ENCODE measurements at places on chromosomes 16 and 17.

DNA sequence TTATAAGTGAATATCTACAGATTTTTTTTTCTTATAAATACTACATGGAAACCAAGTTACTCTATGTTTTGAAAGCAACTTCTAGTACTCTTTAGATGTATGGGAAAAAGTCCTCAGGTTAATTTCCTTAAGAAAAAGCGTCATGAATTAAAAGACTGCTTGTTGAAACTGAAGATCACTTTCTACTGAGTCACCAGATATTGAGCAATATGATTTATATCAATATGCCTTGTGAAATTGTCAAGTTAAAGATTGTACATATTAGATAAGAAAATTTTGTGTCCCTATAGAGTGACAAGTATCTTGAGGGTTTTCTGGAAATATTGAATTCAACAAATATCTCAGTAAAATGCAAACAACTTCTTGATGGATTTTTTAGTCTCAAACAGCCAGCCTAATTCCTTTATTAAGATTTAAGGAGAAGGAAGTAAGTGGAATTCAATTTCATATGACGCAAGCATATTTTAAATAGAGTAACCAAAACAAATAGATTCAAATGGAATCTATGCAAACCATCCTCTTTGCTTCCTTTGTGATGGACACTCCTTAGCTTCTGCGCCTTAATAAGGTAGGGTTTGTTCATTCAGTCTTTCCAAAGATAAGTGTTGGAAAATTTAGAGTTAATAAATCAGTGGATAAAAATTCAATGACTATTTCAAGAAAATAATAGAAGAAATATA lies 16.6 kb downstream of the KRT12 start:
- peaks cover 34% of the 10 kb centered on the region for H3K27me3 ChIP-seq
- H3K36me3 ChIP-seq, result no peaks in the 10 kb centered on the region
- H3K27ac ChIP-seq, result no peak overlapping the region
- no peak for DNase-seq
- H3K4me3 ChIP-seq, result no peak overlapping the region

DNA sequence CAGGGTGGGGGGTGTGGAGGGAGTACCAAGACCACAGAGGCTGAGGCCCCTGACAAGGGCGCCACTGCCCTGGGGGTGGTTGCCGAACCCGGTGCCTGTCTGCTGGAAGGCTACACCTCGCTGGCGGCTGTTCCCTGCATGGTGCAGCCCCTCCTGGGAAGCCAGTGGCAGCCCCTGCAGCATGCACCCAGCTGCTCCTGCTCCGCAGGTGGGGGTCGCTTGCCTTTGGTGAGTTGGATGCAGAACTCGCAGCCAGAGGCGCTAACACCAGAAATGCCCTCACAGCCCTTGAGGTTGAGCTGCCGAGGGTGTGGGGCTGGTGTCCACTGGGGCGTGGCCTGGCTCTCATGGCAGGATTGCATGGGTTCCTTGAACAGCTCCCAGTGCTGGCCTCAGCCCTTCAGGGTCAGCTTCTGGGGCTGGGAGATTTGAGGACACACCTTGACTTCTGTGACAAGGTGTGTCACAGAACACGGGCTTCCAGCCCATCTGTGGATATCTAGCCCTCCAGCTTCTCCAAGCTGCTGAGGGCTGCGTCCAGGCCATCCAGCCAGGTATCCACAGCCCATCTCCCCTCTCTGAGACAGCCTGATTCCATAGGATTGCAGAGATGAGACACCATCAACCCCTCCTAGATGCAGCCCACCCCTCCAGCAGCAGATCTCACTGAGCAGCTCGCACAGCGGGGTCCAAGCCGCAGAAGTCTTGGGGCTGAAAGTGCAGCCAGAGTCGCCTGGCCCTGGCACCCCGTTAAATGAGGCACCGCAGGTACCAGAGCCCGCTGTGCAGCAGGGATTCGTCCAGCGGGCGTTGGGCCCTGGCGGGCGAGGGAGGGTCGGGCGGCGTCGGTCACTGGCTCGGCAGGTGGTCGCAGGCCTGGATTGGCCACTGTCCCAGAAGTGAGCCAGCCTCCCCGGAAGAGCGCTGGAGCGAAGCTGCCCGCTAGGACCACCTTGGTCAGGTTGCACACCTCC lies 586.3 kb downstream of the KCNJ18 start:
- no peak for DNase-seq
- H3K4me3 ChIP-seq, result no peak overlapping the region
- H3K4me1 ChIP-seq, result no peaks in the 10 kb centered on the region

- H3K27ac ChIP-seq, result no peak overlapping the region
- H3K4me1 ChIP-seq, result no peaks in the 10 kb centered on the region
- no peak for DNase-seq
- H3K4me3 ChIP-seq, result no peak overlapping the region
- H3K36me3 ChIP-seq, result no peaks in the 10 kb centered on the region
Measured at GRCh38 chr17:74054249-74054648, 149.2 kb upstream of the RPL38 start.

DNA sequence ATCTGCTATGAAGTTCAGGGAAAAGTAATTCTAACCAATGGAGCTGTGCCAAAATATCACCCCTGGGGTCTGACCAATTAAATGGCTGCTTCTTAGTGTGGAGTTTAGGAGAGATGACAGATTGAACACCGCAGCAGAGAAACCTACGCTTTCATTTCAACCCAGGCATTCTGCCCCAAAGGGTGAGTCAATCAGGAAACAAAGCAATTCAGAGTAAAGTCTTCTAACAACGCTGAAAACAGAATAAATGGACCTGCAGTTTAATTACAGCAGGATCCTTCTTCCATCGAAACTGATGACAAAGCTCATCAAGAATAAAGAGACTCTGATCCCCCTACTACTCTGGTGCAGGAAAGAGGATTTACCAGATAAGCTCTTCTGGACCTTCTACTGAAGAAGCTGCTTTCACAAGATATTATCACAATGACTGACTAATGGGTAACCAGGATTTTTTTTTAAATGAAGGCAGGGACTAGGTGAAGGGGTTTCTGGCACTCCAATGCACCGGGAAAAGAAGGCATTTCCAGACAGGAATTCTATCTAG lies 16.7 kb downstream of the RFFL start:
- peaks cover 49% of the 10 kb centered on the region for H3K4me1 ChIP-seq
- peak; percentile 78 for DNase-seq
- peak overlapping the region; percentile 83 for H3K27ac ChIP-seq
- H3K27me3 ChIP-seq, result no peaks in the 10 kb centered on the region

GRCh38 chr16:10581507-10581906 lies 1.1 kb upstream of the EMP2 start:
- H3K27me3 ChIP-seq, result peaks cover 42% of the 10 kb centered on the region
- no peak overlapping the region for H3K4me3 ChIP-seq
- H3K36me3 ChIP-seq, result no peaks in the 10 kb centered on the region
- peaks cover 2% of the 10 kb centered on the region for H3K4me1 ChIP-seq

DNA sequence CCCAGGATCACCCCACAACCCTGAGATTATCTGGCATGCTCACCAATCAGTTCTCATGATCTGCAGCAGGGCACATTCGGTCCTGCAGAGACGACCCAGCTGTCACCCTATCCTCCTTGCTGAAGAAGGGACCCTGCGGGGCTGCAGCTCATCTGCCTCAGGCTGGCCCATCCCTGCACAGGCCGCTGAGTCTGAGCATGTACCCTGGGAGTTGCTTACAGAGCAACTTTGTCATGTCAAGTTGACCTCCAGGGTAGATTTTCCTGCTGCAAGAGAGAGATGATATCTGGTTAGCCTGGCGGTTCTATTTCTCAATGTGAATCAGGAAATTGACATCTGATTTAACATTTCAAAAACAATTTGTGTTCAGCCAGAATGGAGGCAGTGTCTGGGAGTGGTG lies 36.0 kb upstream of the ADCY9 start:
- peaks cover 8% of the 10 kb centered on the region for H3K27me3 ChIP-seq
- H3K36me3 ChIP-seq, result no peaks in the 10 kb centered on the region
- no peaks in the 10 kb centered on the region for H3K4me1 ChIP-seq

DNA sequence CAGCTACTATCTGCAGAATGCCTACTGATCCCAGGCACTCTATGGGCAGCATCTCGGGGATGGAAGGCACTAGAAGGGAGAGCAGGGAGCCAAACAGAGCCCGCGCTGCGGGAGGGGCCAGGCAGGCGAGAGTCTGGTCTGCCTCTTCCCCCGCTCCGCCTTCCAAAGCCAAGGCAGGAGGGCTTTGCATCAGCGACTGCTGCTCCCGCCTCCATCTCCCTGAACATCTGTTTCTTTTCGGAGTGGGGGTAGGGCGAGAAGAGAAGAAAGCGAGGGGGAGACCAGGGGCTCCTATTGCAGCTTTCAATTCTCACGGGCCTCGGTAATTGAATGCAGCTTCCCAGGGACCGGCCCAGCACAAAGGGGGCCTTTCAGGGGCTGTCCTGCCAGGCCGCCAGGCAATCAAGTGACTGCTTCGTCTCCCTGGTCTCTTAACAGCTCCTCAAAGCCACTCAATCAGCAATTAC lies 31.4 kb upstream of the CDC42EP4 start:
- H3K4me1 ChIP-seq, result no peaks in the 10 kb centered on the region
- no peak overlapping the region for H3K4me3 ChIP-seq
- H3K36me3 ChIP-seq, result no peaks in the 10 kb centered on the region
- H3K27me3 ChIP-seq, result no peaks in the 10 kb centered on the region
- no peak for DNase-seq

- no peaks in the 10 kb centered on the region for H3K36me3 ChIP-seq
- H3K27me3 ChIP-seq, result no peaks in the 10 kb centered on the region
- no peak overlapping the region for H3K27ac ChIP-seq
- peaks cover 3% of the 10 kb centered on the region for H3K4me1 ChIP-seq
- H3K4me3 ChIP-seq, result no peak overlapping the region
Measured at GRCh38 chr16:12319428-12320035, 343.0 kb downstream of the SNX29 start.

GRCh38 chr17:45175759-45176115 lies 14.1 kb downstream of the HEXIM2 start:
- no peak for DNase-seq
- H3K36me3 ChIP-seq, result no peaks in the 10 kb centered on the region
- H3K4me1 ChIP-seq, result peaks cover 23% of the 10 kb centered on the region
- no peak overlapping the region for H3K4me3 ChIP-seq

GRCh38 chr17:75845058-75845711 lies 981 bp upstream of the UNC13D start:
- peak; percentile 74 for DNase-seq
- H3K36me3 ChIP-seq, result peaks cover 46% of the 10 kb centered on the region
- H3K4me1 ChIP-seq, result peaks cover 36% of the 10 kb centered on the region
- peak overlapping the region; percentile 57 for H3K4me3 ChIP-seq
- no peaks in the 10 kb centered on the region for H3K27me3 ChIP-seq
- peak overlapping the region; percentile 77 for H3K27ac ChIP-seq

GRCh38 chr16:57807252-57807967 lies 5.1 kb upstream of the KIFC3 start:
- H3K36me3 ChIP-seq, result no peaks in the 10 kb centered on the region
- peaks cover 40% of the 10 kb centered on the region for H3K27me3 ChIP-seq
- H3K4me3 ChIP-seq, result no peak overlapping the region

- H3K4me3 ChIP-seq, result no peak overlapping the region
- no peak for DNase-seq
- H3K36me3 ChIP-seq, result no peaks in the 10 kb centered on the region
Measured at GRCh38 chr16:4323071-4323844, 7.4 kb downstream of the GLIS2 start.

DNA sequence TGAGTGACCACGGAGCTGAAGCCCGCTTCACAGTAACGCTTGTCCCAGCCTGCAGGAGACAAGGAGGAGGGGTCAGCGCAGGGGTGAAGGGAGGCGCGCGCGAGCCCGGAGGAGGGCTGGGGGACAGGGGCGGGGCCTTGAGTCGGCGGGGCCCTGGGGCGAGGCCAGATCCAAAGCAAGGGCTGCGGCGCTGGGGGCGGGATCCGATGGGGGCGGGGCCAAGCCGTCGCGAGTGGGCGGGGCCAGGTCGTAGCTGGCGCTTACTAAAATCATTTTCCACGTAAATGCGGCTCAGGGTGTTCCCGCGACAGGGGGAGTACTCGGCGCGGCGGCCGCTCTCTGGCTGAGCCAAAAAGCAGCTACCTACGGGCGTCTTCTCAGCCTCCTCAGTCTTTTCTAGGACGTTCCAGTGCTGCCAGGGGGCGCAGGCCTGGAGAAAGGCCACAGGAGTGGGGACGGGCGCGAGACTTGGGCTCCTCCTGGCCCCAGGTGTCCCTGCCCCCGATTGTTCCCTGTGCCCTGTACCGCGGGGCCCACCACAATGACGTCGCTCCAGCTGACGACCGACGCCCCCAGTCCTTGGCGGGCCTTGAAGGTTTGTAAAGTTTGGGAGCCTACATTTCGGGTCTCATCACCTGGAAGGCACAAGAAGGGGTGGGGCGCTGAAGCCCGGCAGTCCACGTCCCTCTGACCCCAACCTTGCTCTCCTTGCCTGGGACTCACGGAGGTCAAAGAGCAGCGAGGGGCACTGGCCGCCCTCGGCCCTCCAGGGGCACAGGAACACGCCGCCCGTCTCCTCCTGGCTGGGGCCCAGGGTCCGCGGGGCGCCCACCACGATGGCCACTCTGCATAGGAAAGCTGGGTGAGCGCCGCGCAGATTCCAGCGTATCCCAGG lies 3.9 kb downstream of the ITGA2B start:
- peak; percentile 87 for DNase-seq
- peaks cover 29% of the 10 kb centered on the region for H3K27me3 ChIP-seq
- H3K4me1 ChIP-seq, result peaks cover 22% of the 10 kb centered on the region
- peak overlapping the region; percentile 71 for H3K4me3 ChIP-seq

- H3K27ac ChIP-seq, result peak overlapping the region; percentile 92
- H3K36me3 ChIP-seq, result peaks cover 24% of the 10 kb centered on the region
- peaks cover 73% of the 10 kb centered on the region for H3K4me1 ChIP-seq
- H3K4me3 ChIP-seq, result peak overlapping the region; percentile 63
- no peaks in the 10 kb centered on the region for H3K27me3 ChIP-seq
Measured at GRCh38 chr17:17848311-17849082, 11.7 kb upstream of the SREBF1 start.

DNA sequence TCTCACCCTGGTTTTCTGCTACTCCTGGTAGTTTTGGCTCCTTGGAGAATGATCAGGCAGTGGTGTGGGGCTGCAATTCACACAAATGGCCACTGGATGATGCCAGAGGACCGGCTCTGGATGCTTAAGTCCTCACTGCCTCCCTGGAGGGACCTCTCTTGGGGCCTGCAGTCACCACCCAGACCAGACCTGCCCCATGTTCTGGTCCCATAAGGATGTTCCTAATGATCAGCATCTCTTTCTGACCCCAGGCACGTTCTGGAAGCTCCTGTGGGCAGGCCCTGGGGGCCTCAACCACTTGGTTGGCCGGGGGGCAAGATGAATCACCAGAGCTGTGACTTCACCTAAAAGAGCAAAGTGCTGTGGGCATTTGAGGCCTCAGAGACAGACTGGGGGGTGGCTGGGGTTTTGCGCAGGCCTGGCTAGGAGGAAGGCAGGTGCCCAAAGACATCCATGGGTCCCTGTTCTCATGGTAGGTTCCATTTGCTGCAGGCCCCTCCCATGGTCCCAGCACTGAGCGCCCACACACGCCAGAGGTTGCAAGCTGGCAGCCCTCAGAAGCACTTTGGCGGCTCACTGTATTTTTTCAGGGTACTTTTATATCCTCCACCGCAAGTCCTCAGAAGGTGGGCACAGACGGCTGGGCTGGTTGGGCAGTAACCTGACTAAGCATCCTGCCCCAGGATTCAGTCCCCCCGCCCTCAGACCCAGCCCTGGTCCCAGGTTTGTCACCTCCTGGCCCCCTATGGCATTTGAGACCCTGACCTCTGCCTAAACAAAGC lies 53.2 kb downstream of the NT5M start:
- peaks cover 8% of the 10 kb centered on the region for H3K4me1 ChIP-seq
- peak; percentile 78 for DNase-seq
- no peaks in the 10 kb centered on the region for H3K36me3 ChIP-seq
- no peak overlapping the region for H3K27ac ChIP-seq
- H3K4me3 ChIP-seq, result no peak overlapping the region

GRCh38 chr16:21608639-21609328 lies 9.4 kb downstream of the METTL9 start:
- peak overlapping the region; percentile 56 for H3K27ac ChIP-seq
- peaks cover 87% of the 10 kb centered on the region for H3K4me1 ChIP-seq
- H3K4me3 ChIP-seq, result peak overlapping the region; percentile 11
- H3K27me3 ChIP-seq, result no peaks in the 10 kb centered on the region

GRCh38 chr17:44155488-44155887 lies 13.8 kb downstream of the HROB start:
- no peak for DNase-seq
- no peak overlapping the region for H3K4me3 ChIP-seq
- peak overlapping the region; percentile 8 for H3K27ac ChIP-seq
- peaks cover 20% of the 10 kb centered on the region for H3K4me1 ChIP-seq

Data from activated CD8-positive, alpha-beta T cell treated with anti-CD3 and anti-CD28 coated beads, Interleukin-2, amount 10 ng/mL, durations not matched to agents 7 days and 5 days (primary cell).